ENCODE measurements at places on chromosomes 13 and 19.

DNA sequence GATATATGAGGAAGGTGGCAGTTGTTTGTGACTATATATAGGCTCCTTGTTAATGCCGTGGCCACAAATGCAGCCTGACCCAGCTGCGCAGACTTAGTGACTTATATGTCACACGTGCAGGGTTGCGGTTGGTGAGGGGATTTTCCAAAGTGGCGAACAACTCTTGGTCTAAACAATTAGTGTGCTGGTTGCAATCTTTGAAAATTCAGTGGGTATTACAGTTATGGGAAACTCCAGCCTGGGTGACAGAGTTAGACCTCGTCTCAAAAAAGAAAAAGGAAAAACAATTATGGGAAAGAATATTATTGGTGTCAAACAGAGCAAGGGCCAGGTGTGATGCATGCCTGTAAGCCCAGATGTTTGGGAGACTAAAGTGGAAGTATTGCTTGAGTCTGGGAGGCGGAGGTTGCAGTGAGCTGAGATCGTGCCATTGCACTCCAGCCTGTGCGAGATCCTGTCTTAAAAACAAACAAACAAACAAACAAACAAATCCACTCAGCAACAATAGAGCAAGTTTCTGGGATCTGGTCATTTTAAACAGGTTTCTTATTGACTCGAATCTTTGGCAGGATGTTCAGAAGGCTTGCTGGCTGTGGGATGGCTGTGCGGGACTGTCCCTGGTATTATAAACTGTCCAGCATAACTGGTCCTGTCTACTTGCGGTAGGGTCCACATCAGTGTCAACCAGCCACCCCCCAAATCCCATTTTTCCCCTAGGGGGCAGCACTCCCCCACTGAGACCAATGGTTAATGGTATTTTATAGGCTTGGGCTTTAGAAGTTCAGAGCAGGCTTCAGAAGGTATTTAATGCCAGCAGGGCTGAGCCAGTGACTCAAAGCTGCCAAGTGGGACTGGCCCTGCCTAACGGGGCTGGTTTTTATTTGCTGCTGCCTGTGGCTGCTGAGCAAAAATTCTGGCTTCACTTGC lies 15.4 kb downstream of the RELB start:
- peak; percentile 86 for DNase-seq

GRCh38 chr19:49848938-49849337 lies 2.0 kb upstream of the PTOV1 start:
- DNase-seq, result no peak

GRCh38 chr19:18049385-18049784 lies 37.3 kb downstream of the IL12RB1 start:
- DNase-seq, result no peak

DNA sequence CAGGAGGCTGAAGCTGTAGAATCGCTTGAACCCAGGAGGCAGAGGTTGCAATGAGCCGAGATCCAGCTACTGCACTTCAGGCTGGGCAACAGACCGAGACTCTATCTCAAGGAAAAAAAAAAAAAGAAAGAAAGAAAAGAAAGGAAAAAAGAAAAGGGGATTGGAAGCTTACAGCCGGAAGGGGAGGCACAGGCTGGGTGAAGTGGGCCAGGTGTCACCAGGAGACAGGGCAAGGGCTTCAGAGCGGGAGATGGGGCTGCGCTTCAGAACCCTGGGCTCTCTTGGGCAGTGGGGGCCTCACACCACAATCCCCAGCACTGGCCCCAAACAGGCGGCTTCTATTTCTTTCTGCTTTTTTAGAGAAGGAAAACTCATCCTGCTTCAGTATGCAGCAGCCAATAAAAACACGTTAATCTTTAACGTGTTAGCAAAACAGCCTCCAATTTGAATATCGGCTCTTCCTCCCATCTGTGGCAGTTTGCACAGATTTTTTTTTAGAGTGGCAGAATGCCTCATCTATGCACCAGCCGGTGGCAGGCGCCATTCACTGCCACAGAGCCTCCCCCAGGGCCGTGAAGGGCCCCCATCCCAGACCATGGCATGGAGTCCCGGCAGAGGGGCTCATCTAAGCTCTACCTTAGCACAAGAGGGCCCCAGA lies 46.6 kb upstream of the C19orf12 start:
- no peak for DNase-seq

- peak; percentile 50 for DNase-seq
Observed at GRCh38 chr19:18292810-18293641, 11.6 kb upstream of the JUND start.

DNA sequence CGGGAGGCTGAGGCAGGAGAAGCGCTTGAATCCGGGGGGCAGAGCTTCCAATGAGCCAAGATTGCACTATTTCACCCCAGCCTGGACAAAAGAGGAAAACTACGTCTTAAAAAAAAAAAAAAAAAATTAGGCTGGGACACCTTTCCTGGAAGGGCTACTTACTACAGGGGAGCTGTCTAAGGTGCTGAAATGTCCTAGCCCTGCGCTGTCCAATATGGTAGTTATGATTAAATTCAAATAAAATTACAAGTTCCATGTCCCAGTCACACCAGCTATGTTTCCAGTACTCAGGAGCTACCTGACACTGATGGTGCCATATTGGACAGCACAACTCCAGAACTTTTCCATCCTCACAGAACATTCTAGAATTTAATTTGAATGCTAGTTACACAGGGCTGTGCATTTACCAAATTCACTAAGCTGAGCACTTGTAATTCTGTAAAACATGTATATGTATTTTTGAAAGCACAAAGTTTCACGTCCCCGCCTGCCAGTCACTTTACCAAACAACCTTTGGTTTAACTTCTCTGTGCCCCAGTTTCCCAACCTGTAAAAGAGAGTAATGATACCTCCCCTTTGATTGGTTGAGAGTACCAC lies 9.2 kb upstream of the ZSCAN22 start:
- DNase-seq, result no peak
